ENCODE measurements at places on chromosomes 12 and 14.

GRCh38 chr14:76097547-76097946, 54.2 kb upstream of the GPATCH2L start:
- no peak for DNase-seq

- DNase-seq, result no peak
These were observed 2.3 kb downstream of the CCND2 start for GRCh38 chr12:4275870-4276301.

- peak; percentile 88 for DNase-seq
These were observed at the start of gene FAIM2 for GRCh38 chr12:49903700-49904423. TSS of gene FAIM2 (minus strand) at chr12:49903900. CDS start at chr12:49903792, 108 bp downstream.

- no peak for DNase-seq
These were observed 5.1 kb downstream of the DPPA3 start for GRCh38 chr12:7716381-7716780.

- no peak for DNase-seq
These were observed 269.9 kb upstream of the PLEKHG7 start for GRCh38 chr12:92432724-92433441.

GRCh38 chr12:104108755-104109445, 29.1 kb downstream of the NFYB start:
- peak; percentile 57 for DNase-seq

DNA sequence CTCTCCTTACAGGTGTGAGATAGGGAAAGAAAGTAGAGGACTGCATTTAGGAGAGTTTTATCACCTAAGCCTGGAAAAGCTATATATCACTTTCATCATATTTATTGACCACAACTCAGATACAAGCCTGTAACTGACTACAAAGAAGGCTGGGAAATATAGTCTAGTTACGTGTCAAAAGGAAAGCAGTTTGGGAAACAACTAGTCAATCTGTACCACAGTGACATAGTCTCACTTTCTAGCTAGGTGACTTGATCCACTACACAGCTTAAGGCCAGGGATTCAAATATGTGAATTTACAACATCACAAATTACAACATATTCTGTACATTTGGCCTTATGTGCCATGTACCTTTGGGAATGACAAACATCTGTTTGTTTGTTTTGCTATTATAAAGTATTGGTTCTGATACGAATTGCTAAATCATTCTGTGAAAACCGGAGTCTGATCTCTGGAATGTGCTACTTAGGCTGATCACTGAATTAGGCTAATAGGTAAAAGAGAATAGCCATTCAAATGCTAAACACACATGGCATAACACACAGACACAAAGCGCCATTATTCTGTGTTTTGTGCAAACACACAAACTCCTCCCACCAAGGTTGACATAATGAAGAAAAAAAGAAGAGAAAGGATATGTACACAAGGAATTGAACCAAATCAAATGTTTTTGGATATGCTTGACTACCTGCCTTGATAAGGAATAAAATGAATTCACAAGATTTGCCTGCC, 279.8 kb downstream of the DUSP6 start:
- no peak for DNase-seq

GRCh38 chr14:91980157-91980556, 32.7 kb upstream of the FBLN5 start:
- DNase-seq, result no peak

DNA sequence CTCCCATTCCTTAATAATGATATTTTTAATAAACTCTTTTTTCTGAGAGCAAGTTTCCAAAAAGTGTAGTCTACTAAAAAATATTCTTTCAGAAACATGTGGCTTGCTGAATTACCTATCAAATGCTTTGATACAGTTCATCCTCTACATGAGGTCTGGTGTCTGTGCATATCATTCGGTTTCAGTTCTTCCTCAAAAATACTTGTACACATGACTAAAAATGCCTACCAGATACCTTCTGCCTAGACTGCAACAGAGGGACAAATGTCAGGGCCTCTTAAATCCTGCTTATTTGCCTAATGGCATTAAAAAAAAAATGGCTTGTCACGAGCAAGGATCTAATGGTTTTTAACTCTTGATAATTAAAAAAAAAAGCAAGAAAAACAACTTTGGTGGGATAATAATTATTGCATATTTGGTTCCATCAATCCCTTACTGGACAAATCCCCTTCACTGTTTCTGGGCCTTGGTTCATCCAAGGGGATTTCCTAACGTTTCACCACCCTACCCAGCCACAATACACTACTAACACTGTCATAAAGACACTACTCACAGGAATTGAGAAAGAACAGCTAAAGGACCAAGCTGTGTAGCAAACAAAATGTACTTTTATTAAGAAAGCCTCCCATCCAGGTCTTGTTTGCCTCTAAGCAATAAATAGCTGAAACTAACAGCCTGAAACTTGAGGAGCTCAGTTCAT, 45.7 kb downstream of the PARP11 start:
- no peak for DNase-seq

DNA sequence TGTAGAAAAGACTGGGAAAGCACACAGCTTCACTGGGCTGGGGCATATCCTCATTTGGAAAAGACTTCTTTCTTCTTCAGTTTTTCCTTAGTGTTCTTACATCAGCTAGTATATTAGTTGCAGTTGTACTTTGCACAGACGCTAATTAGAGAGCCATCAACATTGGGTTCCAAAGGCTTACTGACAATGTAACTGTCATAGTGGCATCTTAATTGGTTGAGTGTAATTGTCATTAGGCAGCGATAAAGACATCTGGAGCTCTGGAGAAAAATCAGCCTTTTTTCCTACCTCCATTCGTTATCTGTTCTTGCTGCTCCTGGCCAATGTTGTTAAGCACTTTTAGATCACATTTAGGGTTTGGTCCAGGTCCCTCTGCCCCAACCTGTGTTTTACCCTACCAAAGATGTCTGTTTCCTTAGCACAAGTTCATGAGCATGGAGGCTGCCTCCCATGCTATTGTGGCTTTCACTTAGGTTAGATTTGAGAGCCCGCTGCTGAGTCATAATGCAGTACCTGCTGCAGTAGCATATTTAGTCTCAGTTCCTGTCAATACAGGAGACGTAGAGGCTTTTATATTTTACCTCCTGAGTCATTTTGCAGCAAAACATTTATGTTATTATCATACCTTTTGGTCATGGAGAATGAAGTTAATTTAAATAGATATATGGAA, 49.2 kb downstream of the FBXW8 start:
- DNase-seq, result no peak

GRCh38 chr12:101186291-101186690, 23.7 kb downstream of the SLC5A8 start:
- DNase-seq, result no peak

- DNase-seq, result no peak
These were observed 23.8 kb downstream of the PXN start for GRCh38 chr12:120241561-120242274.

DNA sequence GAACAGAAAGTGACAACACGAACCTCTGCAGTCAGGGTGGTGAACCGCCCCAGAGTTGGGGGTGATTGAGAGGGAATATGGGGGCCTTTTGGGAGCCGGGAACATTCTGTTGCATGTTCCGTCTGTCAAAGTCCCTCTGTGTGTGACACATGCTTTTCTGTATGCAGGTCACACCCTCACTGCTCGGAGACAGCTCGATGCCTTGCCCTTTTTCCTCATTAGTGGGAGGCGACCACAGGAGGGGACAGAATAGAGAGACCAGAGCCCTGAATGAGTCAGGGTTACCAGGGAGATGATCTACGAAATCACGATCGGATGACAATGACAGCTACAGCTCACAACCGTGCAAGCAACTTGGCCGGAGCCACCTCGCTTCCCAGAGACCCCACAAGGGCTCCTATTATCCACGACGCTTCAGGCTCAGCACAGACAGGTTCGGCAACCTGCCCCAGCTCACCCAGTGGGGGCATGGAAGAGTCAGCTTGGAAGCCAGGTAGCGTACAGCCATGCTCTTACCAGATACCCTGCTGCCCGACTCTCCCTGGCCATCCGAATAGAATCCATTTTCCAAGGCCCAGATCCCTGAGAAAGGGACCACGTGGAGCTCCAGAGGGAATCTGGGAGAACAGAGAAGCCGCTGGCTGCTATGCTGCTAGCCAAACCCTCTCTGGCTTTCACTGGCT, 38.8 kb downstream of the TESC start:
- DNase-seq, result peak; percentile 35

GRCh38 chr14:25803386-25804018, 753.6 kb upstream of the STXBP6 start:
- no peak for DNase-seq

DNA sequence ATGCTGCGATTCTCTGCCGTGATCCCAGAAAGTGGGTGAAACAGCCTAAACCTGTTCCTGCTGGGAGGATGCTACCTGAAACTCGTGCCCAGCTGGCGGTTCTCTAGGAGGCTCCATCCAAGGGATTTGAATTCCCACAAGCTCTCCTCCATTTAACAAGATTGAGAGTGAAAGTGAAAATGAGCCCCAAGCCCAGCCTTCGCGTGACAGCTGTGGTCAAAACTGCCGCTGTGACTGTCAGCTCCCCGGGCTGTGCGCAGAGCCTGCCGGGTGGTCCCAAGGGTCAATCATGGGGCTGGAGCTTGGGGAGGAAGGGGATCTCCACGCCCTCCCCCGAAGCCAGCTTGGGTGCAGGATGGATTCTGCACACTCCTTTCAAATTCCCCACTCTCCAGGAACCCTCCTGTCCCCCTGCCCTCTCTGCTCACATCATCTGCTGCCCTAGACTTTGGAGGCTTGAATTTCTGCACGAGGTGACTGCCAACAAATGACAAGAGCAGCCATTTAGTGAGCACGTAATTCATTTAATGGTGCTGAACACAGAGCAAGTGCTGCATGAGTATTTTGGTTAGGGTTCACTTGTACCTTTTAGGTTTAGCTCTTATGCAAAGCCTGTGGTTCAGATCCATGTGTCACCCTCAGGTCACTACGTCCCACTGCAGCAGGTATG, 5.3 kb downstream of the ASB2 start:
- no peak for DNase-seq

DNA sequence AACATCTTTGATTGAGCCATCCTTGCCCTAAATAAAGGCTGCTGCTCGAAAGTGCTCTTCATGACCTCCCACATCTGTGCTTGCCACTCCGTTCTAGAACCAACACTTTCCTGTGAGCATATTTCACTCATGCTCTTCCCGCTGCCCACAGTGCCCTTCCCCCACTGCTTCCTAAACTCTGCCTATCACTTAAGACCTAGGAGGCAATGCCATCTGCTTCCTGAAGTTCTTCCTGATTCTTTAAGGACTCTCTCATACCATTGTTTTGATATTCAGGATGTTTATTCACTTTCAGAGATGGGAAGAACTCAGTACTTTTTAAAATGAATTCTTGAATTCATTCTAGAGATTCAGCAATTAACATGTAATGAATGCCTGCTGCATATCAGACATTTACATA, 49.9 kb downstream of the ZFYVE21 start:
- no peak for DNase-seq

DNA sequence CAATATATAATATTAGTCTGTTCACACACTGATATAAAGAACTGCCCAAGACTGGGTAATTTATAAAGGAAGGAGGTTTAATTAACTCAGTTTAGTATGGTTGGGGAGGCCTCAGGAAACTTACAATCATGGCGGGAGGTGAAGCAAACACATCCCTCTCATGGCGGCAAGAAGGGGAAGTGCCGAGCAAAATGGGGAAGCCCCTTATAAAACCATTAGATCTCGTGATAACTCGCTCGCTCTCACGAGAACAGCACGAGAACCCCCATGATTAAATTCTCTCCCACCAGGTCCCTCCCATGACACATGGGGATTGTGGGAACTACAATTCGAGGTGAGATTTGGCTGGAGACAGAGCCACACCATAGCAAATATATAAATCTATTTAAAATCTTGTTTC, 269.8 kb downstream of the ATP23 start:
- DNase-seq, result no peak

GRCh38 chr14:32588448-32589320, 259.6 kb downstream of the AKAP6 start:
- DNase-seq, result no peak

DNA sequence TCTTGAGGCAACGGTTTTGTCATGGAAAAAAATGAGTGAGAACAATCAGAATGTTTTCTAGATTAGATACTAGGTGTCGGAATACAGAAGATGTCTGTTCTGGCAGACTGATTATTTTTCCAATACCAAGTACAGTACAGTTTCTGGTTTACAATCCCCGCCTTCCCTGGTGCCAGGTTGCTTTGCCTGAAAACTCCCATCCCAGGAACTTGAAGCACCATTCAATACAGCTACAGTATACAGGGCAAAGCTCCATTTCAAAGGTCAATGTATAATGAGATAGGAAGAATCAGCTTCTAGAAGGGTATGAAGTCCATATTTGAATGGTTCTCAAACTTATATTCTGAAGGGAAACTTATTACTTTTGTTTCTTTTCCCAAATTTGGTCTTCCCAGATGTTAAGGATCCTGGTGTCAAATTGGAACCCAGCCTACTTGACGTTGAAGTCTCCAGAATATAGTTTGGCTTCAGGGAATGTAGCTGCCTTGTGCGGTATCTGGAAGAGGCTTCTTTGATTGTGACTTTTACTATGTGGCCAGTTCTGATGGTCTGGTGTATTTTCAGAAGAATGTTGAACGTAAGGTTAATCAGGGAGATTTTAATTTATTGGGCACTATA, 238.0 kb upstream of the ATP2B1 start:
- DNase-seq, result no peak

GRCh38 chr14:51996148-51996746, 6.9 kb downstream of the RTRAF start:
- no peak for DNase-seq

GRCh38 chr14:86858031-86858430, 1135.0 kb downstream of the GALC start:
- no peak for DNase-seq

DNA sequence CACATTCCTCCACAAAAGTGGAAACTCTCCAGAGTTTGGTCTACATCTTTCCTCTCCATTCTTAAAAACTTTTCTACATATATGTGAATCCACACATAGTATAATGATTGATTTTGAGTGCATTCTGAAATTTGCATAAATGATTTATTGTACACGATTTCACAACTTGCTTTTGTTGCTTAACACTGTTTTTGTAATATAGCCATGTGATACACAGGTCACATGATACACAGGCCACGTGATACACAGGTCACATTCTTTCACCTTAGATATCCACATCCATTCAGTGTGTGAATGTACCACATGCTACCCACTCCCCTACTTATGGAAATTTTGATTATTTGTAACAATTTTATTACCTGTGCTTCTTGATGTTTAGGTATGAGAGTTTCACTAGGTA, 319.1 kb downstream of the ZFP36L1 start:
- DNase-seq, result no peak

DNA sequence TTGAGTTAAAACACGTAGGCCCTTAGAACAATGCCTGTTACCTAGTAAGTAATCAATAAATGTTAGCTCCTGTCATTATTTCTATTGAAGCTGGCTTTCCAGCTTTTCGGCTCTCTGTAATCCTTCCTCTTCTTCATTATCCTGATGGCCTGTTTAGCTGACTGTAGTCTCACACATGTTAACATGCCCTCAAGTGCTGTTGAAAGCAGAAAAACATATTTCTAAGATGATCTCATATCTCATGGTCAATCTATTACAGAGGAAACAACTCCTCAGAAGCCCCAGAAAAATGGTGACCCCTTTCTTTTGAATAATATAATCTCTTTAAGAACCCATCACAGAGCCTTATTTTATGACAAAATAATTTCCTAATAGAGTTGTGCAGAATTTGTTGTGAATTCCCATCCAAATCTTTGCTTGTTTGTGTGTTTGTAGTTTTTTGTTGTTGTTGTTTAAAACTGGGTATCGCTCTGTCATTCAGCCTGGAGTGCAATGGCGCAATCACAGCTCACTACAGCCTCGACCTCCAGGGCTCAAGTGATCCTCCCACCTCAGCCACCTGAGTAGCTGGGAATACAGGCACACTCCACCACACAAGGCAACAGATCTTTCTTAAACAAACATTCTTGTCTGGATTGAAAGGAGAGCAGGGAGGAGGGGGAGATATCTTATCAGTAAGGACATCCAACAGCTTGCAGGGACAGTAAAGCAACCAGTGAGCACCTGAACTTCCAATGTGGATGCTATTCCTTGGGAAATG, 242.5 kb upstream of the CAND1 start:
- no peak for DNase-seq

Measured in hippocampal formation (tissue), 2 donors.